Stimulated activated CD4-positive, alpha-beta T cell treated with anti-CD3 and anti-CD28 coated beads, Interleukin-4, amount 100 ng/mL, for 4 hours (primary cell): ENCODE measurements at places on chromosomes 1 and 21.

- DNase-seq: no peak
These were observed 25.4 kb downstream of the SLC30A10 start for GRCh38 chr1:219902951-219903350.

GRCh38 chr1:237258871-237259270 lies 216.9 kb downstream of the RYR2 start:
- DNase-seq: no peak

DNA sequence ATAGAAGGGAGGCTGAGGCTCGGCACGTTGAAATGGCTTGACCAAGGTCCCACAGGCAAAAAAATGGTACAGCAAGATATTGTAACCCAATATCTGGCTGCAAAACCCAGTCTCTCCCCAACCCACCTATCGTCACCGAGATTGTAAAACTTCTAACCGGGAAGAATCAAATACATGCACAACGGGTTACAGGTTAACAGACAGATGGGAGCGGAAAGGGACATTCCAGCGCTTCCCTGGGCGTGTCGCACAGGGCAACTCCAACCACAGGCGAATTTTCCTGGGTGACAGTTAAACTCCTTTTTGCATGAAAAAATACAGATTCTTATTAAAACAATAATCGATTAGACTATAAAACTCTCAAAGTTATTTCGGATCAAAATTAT lies 31.8 kb upstream of the JUN start:
- DNase-seq: no peak

GRCh38 chr1:38133756-38134155 lies 87.2 kb upstream of the POU3F1 start:
- no peak for DNase-seq

GRCh38 chr1:180674603-180675530 lies 43.0 kb downstream of the XPR1 start:
- DNase-seq: no peak

- no peak for DNase-seq
These were observed 34.2 kb downstream of the SYF2 start for GRCh38 chr1:25197982-25198662.

DNA sequence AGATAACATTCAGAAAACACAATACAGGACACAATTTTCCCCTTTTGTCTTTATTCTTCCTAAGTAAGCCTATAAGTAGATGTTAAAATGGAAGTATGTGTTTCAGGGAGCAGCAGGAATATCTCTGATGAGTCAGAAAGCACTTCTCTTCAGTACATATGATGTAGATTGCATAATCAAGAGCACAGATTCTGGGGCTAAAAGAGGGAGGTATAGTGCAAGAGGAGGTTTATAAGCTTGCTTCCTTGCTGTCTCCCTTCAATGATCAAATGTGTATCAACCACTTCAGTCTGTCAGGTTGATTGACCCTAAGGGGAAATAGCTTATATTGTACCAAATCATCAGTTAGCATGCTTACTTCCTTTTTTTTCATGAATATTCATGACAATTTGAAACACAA lies 822.8 kb downstream of the BRINP3 start:
- no peak for DNase-seq

DNA sequence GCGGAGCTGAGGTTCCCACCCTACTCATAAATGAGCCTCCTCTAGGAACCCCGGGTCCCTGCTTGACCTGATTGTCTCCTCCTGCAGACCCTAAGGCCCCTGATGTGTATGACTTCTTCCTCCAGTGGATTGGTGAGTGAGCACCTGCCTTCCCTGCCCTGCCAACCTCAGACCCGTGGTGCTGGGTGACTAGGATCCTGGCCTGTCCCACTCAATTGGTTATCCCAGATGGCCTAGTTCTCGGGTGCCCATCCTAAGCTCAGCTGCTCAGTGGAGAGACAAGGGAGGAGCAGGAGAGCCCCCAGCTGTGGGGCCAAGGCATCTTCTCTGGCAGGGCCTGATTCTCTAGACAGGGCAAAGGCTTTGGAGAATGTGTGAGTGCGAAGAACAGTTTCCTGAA lies 12.2 kb downstream of the CYP4B1 start:
- DNase-seq: no peak

DNA sequence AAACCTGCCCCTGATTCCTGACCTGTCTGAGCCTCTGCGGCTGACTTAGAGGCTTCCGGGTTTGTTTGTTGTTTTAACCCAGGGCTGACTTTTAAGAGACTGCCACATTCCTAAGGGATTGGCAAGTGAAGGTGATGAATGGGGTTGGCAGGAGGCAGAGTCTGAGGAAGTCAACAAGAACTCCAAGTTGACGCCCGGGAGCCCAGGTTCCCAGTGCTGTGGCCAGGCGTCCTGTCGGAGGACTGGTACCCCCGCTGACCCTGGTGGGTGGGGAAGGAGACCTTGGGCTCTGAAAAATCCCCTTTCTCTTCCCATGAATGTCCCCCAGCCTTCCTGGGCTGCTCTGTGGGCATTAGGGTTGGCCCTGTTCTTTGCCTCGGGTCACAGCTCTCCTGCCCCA lies 19.7 kb upstream of the EPS8L3 start:
- DNase-seq: no peak

DNA sequence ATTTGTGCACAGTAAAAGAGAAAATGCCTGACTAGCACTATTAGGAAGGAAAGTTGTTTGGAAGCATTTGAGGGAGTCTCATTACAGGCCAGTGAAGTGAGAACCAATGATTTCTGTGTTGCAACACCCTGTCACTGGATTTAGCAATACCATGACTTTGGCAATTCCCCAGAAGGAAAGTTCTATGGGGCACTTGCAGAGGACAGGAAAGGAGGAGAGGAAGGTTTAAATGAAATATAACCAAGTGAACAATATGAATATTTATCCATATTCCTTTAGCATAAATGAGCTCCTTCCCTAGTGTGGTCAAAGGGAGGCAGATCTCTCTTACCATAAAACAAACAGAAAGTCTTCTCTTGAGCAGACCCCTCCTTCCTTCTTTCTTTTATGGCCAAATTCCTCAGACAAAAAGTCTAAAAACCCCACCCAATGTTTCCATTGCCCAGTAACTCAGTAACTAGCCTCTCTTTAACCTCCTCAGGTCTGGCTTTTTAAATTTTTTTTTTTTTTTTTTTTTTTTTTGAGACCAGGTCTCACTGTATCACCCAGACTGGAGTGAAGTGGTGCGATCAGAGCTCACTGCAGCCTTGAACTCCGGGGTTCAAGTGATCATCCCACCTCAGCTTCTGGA lies 5.5 kb downstream of the TLR5 start:
- no peak for DNase-seq

DNA sequence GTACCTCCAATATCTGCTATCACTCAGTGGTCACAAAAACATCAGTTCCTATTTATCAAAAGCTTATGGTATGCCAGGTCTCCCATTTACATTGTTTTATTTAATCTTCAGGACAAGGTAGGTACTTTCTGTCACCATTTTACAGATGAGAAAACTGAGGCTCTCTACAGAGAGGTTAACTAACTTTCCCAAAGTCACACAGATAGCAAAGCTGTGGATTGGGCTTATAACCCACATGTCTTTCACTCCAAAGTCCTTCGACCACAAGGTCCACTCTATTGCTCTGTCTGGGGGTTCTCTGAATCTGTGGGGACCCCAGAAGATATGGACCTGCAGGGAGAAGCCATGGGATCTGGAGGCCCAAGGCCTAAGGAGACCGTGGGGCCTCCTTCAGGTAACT lies 26.6 kb upstream of the EPS8L3 start:
- no peak for DNase-seq

DNA sequence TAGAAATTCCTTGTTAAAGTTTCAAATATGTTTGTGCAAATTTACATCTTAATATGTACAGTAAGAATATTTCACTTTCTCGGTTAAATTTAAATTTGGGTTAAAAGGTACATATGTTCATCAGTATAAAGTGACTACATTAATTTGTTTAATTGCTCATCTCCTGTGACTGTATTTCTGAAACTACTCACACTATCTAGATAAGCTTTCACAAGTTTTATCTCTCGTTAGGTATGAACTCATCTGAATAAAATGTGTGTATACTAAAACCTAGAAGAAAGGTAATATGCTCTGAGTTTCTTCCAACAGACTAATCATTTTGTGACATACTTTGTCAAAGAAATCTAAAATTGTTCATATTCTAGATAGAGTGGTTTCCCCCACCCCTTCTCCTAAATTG lies 150.7 kb downstream of the PATJ start:
- DNase-seq: no peak

DNA sequence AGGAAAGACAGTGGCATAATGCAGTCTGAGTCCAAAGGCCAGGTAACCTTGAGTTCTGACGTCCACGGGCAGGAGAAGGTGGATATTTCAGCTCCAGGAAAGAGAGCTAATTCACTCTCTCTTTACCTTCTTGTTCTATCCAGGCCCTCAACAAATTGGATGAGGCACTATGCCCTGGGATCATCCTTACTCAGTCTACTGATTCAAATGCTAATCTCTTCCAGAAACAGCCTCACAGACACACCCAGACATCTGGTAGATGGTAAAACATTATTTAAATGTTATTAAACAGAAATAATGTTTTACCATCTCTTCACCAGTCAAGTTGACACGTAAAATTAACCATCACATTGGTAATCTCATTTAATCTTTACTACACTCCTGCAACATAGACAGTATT lies 73.0 kb downstream of the RBM11 start:
- no peak for DNase-seq

DNA sequence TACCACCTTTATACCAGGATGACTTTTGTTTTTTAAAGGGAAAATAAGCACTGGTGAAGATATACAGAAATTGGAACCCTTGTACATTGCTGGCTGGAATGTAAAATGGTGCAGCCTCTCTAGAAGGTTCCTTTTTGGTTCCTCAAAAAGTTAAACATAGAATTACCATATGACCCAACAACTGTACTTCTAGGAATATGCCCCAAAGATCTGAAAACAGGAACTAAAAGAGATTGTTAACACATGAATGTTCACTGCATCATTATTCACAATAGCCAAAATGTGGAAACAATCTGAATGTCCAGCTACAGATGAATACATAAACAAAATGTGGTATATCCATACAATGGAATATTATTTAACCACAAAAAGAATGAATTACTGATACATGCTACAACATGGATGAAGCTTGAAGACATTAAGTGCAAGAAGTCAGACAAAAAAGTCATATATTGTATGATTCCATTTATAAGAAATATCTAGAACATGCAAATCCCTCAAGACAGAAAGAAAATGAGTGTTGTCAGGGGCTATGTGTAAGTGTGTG lies 84.9 kb upstream of the DMRTA2 start:
- DNase-seq: no peak

GRCh38 chr1:9835758-9836631 lies 12.2 kb upstream of the CLSTN1 start:
- no peak for DNase-seq

- no peak for DNase-seq
These were observed 29.1 kb downstream of the FHAD1 start for GRCh38 chr1:15275921-15276683.

DNA sequence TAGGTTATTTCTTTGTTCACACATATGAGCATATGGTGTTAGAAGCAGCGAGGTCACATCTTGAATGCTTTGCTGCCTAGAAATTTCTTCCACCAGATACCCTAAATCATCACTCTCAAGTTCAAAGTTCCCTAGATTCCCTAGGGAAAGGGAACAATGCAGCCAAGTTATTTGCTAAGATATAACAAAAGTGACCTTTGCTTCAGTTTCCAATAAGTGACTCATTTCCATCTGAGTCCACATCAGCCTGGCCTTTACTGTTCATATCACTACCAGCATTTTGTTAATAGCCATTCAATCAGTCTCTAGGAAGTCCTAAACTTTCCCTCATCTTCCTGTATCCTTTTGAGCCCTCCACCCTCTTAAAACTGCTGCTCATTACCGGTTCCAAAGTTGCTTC lies 1502.5 kb downstream of the KCNT2 start:
- DNase-seq: no peak

DNA sequence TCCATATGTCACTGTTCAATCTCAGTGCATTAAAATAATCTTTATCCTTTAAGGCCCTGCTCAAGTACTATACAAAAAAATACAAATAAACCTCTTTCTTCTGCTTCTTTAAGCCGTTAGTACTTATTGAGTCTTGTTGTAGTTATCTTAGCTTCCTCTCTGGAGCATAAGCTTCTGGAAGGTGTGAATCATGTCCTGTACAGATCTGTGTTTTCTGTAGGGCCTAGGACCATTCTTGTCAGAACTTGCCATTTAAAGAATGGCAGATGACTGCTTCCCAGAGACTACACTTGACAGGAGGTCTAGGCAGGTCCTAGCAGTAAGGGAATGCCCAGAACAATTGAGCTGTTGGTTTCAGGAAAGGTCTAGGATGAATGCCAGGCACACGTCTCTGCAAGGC lies 12.9 kb downstream of the NEK7 start:
- DNase-seq: no peak

GRCh38 chr1:20115479-20115878 lies 3.9 kb downstream of the PLA2G2D start:
- no peak for DNase-seq

DNA sequence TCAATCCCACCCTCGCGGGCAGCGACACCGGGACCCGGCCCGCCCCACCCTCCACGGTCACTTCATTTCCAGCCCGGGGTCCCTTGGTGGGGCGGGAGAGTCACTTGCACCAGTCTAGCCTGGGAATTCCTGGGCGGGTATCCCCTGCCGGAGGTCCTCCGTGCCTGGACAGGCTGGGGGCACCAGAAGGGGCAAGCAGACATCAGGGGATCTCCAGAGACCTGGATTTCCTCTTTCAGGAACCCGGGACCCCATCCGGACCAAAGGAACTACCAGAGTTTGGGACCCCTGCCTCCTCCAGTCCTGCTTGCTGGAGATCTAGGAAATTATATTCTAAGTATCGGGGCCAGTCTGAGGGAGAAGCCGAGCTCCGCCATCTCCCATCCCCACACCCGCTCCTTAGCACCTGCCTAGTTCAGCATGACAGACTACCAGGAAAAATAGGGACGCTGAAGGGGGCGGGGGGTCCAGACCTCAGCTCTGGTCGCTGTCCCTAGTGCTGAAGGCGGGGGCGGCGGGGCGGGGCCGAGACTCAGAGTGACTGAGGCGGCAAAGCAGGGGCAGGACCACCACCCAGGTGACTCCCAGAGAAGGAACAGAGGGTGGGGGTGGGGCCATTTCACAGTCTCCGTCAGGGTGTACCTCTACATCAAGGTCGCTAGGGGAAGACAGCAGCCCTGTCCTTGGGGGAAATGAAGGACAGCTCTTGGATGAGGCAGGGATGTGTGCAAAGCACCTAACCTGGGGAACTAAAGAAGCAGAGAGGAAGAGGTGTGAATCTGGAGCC lies 832 bp downstream of the HCN3 start:
- peak; percentile 71 for DNase-seq

DNA sequence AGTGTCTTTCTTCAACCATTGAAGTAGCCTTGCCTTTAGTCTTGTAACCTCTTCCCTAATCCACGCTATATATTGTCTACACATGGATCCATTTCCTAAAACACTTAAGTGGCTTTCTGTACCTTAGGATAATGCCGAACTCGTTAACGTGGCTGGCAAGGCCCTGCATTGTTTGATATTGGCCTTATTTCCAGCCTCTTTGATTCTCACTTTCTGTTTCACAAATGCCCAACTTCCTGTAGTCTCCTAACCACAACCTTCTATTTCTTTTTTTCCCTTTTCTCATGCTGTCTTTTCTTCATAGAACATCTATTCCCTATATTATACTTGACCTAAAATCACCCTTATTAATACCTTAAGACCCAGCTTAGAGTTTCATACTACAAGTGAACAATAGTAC lies 536.0 kb downstream of the LMO4 start:
- no peak for DNase-seq
